Kidney epithelial cell (primary cell): ENCODE measurements at places on chromosomes 5 and 9.

DNA sequence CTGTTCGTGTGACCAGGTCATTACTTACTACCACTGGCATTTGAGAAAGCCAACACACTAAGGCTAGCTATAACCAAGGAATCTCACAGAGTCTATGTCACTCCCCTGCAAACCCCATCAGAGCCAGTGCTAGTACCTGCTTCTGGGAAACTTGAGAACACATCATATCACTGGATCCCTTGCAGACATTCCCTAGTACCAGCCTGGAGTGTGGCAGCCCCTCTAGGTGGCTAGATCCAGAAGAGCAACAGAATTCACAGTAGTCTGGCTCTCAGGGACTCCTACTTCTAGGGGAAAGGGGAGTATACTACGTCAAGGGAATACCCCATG, 73.8 kb upstream of the RUSC2 start:
- no peak for DNase-seq

DNA sequence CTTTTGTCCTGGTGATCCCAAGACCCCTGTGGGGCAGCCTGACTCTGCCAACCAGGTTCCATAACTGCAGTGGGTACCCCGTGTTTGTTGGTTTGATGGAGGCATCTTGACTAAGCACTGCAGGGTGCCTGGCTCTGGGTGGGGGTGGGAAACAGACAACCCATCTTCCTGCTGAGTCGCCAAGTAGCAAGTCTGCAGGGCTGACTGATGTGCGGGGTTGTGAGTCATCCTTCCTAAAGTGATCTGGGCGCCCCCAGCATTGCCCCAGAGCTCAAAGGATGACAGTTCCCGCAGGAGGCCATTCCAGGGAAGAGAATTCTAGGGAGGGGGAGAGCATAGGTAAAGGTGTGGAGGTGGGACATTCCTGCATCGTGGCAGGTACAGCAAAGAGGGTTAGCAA, 23.5 kb downstream of the DAB2IP start:
- DNase-seq, result no peak

GRCh38 chr9:19748278-19749126, 40.3 kb downstream of the SLC24A2 start:
- DNase-seq, result no peak

- DNase-seq, result no peak
Measured at GRCh38 chr5:33855396-33855795, 36.4 kb downstream of the ADAMTS12 start.

DNA sequence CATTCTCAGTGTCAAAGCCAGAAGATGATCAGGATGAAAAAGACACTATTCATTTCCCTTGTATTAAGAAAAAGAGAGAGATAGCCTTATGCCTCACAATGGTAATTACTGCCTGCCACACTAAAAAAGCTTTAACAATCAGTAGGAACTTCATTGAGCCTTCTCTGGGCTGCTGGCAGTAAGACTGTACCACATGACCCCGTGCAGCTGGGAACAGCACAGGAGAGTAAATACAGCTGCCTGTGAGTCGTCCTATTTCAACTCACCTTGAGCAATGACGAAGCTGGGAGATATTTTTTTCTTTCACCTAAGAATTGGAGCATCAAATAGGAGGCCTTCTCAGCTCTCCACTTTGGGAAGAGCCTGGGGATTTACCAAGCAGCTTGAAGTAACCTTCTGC, 316.3 kb downstream of the GABRB2 start:
- peak; percentile 0 for DNase-seq

DNA sequence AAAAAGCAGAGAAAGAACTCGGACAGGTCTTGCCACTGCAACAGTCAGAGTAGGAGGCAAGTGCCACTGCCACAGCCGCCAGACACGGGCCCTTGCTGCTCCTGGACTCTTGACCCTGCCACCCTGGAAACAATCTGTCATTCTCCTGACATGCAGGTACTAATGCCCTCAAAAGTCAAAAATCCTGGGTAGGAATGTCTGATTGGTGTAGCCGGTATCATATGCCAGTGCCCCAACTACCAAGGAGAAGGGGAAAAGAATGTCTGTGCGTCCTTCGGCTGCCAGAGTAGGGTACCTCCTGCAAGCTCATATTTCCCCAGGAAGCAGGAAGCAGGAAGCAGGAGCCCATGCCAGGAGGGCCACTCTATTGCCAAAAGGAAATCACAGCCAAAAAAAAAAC, 30.5 kb upstream of the F2RL1 start:
- DNase-seq, result no peak

- DNase-seq, result peak; percentile 31
Measured at GRCh38 chr9:72396247-72397091, 31.5 kb upstream of the ZFAND5 start.

DNA sequence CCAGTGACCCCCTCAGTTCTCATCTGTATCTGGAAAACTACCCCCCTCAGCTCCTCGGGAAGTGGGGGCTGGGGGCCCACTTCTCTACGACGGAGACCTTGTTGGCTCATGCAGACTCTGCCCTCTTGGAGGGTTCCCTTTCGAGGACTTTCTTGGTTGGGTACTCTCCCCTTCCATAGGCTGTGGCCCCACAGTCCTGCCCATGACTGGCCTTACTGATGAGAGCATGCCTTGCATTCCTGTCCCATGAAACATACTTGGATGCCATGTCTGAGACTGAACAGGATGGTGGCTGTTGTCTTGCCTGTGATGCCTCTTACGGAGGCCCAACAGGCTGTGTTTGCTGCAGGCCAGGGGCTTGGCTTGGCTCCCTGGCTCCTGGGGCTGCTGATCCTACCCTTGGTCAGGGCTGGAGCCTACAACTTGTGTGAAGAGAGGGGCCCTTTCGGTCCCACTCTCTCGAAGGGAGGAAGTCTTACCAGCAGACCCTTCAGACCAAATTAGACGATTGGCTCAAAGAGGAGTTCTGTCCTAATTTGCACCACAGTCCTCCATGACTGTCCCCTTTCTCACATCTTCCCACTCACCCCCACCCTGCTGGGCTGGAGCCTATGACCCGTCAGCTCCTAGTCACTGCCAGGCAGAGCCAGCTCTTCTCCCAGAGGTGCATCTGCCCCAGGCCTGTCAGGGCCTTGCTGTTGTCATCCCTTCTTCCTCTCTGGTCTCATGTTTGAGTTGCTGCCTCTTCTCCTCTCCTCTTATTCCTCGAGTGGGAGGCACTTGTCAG, 109.9 kb downstream of the CACNA1B start:
- no peak for DNase-seq

GRCh38 chr9:93952119-93952783, 2.9 kb downstream of the BARX1 start:
- DNase-seq, result no peak

DNA sequence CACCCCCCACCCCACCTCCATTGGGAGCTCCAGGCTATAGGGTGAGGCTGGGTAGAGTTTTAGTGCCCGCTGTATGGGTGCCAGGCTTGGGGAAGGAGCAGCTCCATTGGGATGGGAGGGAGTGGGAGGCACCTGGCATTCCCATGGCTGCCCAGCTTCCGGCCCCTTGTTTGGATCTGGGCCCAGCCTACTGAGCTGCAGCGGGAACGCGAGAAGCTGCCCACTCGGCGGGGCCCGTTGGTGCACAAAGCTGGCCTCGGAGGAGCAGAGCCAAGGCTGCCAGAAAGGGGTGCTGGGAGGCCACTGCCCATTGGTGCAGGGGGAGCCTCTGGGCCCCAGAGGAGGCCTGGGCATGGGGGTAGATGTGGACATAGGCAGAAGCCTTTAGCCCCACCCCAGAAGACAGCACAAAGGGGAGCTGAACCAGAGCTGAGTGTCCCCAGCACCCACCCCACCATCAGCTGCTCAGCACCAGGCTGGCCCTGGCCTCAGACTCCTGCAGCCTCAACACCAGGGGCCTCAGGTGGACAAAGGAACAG, 4.4 kb downstream of the LCN9 start:
- DNase-seq, result no peak

DNA sequence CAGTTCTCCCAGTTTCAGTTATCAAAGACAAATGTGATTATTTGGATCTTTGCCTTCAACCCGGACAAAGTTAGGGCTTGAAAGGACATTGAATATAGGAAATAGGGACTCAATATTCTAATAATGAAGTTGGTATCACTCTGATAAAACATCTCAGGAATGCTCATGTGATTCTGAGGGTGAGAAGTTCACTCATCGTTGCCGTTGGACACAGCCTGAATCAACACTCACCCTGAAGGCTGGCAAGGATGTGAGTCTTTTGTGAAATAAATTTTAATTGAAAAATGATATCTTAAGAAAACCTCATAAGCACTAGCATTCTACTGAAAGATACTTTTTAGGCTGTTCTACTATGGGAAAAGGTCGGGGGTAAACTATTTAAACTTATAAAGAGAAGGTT, 44.8 kb upstream of the C9orf72 start:
- DNase-seq, result no peak

DNA sequence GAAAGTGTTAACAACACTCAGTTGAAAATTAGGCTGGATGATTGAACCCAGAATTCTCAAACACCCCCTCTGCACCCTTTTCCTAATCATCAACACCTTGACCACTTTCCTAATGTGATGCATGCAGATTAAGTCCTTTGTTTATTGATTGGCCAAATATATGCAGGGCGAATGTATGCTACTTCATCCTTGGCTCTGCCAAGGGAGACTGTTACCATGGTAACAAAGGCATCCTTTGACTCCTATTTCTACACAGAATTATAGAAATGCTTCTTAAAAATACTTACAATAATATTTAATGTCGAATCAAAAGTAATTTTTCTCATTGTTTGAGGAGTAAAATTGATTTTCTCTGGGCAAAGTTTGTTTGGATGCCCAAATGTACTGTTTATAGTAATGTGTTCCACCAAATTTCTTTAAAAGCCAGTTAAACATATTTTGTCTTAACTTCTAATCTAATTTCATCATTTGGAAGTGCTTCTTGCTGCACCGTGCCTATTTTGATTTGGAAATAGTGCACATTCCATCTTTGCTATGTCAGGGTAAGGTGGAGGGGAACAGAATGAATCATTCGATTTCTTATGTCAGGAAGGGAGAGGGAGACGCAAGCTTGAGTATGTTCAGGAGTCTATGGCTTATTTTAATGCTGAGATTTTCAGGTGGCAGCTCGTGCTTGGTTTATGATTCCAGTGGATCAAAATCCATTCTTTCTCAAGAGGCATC, 1384.3 kb upstream of the WWC1 start:
- peak; percentile 56 for DNase-seq

DNA sequence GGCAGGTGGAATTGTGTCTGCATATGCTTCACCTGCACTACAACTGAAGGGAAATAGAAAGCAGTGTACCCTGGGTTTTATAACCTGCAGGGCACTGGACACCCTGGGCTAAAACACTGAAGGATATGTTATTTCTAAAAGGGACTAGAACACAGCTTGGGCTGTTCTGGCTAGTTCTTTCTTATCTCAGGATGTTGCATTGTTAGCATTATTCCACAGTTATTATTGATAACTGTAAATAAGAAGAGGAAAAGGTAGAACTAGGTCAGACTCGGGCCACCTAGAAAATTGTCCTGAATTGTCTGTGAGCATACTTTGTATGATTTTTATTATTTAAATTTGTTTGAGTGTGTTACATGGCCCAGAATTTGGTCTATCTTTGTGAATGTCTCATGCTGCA, 493.9 kb upstream of the CDH9 start:
- DNase-seq, result no peak

DNA sequence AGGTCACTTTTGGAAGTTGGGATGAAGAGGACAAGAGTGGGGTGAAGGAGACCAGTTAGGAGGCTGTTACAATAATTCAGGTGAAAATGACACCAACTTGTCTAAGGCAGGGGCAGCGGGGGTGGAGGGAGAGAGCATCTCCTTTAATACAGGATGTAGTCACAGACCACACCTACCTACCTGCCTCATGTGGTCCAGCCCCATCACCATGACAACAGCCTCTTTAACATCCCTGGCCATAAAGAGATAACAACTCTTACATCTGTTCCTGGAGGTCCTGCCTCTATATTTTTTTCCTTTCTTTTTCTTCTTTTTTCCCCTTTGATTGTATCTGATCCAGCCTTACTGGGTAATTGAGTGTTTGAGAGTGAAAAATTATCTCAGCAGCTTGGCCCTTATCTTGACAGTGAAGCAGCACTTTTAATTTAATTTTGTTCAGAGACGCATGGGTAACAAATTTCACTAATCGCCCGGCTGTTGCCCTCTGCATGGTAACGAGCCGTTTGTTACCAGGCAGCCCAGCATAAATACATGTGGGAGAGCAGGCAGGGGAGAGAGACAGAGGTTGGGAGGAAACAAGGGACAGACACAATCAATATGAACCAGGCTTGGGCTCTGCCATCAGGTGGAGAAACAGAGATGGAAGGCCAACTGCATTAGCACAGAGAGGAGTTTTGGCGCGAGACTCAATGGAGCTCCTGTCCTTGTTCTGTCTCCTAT, 338.1 kb downstream of the ASTN2 start:
- no peak for DNase-seq

DNA sequence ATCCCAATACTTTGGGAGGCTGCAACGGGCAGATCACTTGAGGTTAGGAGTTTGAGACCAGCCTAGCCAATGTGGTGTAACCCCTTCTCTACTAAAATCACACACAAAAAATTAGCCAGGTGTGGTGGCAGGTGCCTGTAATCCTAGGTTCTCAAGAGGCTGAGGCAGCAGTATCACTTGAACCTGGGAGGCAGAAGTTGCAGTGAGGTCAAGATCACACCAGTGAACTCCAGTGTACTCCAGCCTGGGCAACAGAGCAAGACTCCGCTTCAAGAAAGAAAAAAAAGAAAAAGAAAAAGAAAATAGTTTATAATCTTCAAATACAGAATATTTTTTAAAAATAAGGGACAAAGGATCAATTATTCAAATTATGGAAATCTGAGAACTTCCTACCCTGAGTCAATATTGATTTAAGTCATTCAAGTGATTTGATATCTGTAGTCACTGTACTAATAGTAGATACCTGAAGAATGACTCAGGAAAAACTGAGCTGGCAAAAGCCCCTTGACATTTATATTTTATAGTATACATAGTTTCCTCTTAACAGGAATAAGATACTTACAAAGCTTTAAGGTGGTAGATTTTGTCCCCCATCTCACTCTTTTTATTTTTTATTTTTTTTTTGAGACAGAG, 61.8 kb downstream of the PTBP3 start:
- DNase-seq, result no peak

DNA sequence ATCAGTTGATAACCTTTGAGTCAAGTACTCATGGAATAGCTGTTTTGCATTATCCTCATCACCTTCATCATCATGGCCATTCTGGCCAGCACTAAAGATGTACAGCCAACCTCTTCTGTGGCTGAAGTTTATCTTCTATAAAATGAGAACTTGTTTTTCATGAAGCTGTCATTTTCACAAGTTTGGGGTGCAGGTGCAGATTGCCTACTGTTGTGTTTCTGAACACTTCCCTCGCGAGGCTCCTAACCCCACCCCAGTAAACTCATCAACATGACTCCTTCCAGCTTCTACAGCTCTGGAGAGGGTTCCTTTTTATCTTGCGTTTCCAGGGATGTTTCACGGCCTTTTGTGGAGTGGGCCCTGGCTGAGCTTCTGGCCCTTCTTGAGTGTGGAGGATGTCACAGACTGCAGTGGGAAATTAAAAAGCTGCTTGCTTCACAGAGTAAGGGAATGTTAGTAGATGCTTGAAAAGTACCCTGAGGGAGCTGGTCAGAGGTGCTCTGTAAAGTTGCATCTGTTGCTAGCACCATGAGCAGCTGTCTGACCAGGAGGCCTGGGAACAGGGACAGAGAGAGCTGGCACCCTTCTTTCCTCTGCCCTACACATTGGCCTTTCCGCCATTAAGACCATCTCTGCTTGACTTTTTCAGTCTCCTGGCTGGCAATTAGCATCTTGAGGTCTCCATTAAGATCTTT, 24.9 kb downstream of the SYK start:
- DNase-seq, result no peak
